ENCODE measurements at places on chromosomes 3 and 15. TPM values are rescaled to one million over a fixed set of nuclear protein-coding genes. Genes with fewer than 3 reads are reported as not detected.

- DNase-seq, result no peak
Observed at GRCh38 chr3:53168175-53168923, 7.3 kb downstream of the PRKCD start.

- DNase-seq, result peak; percentile 68
Observed at GRCh38 chr3:124780356-124780755, 50.1 kb downstream of the UMPS start.

The FANCD2OS gene
- total RNA-seq, result not detected

- DNase-seq, result no peak
Observed at GRCh38 chr3:137511655-137512054, 252.5 kb upstream of the SOX14 start.

GRCh38 chr15:52787123-52787503 is 3.0 kb downstream of the ONECUT1 start:
- no peak for DNase-seq

DNA sequence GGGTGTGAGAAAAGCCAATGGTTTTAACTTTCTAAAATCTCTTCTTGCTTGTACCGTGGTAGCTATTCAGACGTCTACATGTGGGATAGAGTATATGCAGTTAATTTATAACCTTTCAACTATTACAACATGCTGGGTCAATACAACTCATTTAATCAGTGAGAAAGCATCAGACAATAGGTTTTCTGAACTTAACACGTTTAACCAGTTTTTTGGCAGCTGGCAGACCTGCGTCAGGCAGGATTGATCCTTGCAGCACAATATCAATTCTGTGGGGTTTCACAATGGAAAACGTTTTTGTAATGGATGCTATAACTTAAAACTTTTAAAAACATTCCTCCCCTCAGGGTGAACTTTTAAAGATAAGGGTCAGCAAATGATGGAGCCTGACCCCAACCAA is 6.5 kb downstream of the GNB5 start:
- DNase-seq, result no peak

DNA sequence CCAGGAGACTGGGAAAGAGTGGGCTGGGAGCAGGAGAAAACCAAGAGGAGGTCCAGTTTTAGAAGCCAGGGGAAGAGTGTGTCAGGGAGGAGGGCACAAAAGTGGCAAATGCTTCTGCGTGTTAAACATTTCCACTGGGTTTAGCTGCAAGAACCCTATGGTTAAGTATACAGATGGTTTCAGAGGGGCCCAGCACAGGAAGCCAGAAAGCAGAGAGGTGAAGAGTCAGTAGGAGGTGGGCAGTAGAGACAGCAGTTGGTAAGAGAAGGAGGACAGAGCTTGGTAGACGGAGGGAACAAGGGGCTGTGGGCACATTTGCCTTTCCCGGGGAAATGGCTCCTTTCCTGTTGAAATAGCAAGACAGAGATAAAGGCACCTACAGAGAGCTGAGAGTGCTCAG is 133.8 kb downstream of the EPHB1 start:
- no peak for DNase-seq

The MUSTN1 gene
- total RNA-seq, result not detected

Data from IMR-90 (cell line).